ENCODE measurements at places on chromosomes 5 and 9.

DNA sequence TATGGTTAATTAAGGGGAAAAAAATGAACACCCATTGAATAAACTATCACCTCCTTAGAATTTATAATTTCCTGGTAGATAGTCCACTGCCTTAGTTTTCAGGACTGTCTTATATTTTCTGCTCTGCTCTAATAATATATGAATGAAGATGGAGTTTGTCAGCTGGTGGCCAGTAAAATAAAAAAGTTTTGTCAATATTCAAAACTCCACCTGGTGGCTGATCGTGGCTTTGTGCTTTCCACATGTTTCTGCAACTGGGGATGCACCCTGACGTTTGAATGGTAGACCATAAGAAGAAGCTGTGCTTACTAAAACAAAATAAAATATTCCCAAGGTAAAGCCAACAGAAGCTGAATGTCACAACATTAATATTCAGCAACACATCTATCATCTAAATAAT, 286.6 kb upstream of the IZUMO3 start:
- DNase-seq = no peak

DNA sequence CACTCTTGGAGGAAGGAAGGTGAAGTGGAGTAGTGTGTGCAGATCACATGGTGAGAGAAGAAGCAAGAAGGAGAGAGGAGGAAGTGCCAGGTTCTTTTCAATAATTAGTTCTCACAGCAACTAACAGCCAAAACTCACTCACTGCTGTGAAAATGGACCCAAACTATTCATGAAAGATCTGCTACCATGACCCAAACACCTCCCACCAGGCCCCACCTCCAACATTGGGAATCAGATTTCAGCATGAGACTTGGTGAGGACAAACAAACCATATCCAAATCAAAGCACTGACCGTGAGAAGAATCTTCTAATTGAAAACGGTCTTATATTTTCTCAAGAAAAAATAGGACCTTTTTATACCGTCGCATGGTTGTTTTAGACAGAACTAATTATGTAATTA, 468.7 kb upstream of the TYRP1 start:
- no peak for DNase-seq

GRCh38 chr5:96781031-96781971, 26.4 kb downstream of the ERAP1 start:
- DNase-seq = no peak

DNA sequence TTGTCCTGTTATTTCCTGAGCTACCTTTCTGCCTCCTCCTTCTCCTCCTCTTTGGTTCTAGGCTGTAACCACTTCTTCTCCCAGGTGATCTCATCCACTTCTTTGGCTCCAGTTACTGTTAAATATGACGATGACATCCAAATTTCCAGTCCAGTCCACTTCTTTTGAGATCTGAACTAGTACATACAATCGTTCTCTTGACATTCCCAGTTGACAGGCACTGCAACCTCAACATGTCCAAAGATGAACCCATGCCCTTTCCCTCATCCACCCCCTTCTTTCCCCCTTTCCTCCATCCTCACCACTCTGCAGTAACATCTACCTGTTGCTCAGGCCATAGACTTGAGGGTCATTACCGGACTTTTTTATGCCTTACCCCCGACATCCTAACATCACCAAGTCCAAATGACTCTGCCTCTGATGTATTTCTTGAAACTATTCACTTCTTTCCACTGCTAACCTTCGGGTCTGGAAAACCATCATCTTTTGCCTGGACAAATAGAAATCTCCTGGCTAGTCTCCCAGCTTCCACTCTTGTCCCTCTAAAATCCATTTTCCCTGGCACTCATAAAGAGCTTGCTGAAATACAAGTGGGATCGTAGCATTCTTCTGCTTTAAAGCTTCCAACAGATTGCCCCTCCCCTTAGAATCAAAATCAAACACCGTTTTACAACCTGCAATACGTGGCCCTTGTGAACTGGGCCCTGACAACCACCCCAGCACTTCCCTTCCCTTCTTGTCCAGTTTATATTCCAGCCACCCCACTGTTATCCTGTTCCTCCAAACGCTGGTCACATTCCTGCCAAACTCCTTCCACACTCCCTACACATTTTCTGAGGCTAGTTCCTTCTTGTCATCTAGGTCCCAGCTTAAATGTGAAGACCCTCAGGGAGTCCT, 31.5 kb downstream of the KLF9 start:
- DNase-seq = no peak

DNA sequence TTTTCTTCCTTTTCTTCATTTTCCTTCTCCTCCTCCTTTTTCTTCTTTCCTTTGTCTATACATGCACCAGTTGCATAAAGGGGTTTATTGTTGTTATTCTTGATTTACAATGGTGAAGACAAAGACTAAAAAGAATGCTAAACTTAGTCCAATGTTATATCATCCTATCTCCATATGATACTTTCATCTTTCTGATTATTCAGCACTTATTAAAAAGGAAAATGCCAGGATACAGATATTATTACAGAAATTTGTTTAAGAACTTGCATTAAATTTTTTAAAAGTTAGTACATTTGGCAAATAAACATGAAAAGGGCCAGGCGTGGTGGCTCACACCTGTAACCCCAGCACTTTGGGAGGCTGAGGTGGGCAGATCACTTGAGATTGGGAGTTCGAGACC, 1074.9 kb downstream of the EFNA5 start:
- no peak for DNase-seq

DNA sequence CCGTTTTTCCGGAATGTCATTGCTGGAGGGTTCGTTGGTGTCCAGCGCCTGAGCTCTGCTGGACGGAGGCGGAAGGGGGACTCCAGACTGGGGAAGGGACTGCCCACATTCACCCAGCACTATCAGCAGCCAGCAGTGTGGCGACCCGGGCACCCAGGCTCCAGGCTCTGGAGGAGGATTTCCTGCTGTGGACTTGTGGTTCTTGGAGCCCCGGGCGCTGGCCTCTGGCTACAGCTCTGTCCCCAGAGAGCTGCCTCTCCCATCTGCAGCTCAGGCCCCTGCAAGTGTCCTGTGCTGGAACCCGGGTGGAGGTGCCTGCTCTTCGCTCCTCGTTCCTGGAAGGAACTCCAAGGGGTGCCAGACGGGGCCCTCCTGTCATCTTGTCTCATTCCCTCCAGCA, 152.6 kb downstream of the RGS3 start:
- DNase-seq = no peak

- DNase-seq = no peak
Measured at GRCh38 chr5:171823269-171823668, 37.7 kb downstream of the SMIM23 start.

- DNase-seq = peak; percentile 69
Measured at GRCh38 chr5:179187229-179187678, 127.1 kb downstream of the ZNF354C start.

DNA sequence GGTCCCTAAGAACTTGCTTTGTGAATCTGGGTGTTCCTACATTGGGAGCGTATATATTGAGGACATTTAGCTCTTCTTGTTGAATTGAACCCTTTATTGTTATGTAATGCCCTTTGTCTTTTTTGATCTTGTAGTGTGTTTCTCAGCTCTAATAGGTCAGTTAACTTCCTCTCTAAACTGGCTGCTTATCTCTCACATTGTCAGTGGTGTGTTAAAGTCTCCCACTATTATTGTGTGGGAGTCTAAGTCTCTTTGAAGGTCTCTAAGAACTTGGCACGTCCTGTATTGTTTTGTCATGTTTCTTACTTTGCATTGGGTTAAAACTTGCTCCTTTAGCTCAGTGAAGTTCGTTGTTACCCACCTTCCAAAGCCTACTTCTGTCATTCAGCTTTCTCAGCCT, 36.2 kb downstream of the RIC1 start:
- no peak for DNase-seq

DNA sequence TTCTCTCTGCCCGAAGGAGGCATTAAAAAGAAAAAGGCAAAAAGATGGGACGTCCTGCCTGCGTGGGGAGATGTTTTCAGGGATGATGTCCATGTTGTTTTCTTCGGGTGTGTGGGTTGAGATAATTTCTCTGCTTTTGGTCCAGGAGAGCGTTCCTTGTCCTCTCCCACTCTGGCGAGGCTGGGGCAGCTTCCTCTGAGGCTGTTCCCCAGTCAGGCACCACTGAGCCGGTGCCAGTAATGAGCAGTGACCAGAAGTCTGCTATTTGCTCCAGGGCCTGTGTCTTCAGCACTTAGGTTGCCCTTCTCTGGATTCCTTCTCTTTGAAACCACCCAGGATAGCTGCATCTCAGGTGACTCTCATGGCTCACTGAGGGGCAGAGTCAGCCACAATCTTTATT, 71.5 kb downstream of the ACER2 start:
- DNase-seq = no peak

DNA sequence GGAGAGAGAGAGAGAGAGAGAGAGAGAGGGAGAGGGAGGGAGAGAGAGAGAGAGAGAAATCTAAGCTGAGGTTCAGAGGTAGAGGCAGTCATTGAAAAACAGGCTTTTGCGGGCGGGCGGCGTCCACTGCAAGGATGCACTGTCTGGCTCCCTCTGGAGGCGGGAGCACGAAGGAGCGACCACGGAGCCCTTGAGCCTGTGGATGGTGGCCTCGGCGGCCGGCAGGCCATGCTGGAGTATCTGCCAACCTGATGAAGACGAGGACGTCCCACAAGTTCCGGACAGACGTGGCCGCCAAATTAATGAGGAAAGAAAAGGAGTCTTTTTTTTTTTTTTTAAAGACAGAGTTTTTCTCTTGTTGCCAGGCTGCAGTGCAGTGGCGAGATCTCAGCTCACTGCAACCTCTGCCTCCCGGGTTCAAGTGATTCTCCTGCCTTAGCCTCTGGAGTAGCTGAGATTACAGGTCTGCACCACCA, 2.2 kb upstream of the CCDC125 start:
- DNase-seq = peak; percentile 87

- no peak for DNase-seq
Measured at GRCh38 chr9:134963546-134963945, 45.8 kb upstream of the FCN1 start.

- no peak for DNase-seq
Measured at GRCh38 chr5:174547814-174548213, 176.6 kb upstream of the MSX2 start.

DNA sequence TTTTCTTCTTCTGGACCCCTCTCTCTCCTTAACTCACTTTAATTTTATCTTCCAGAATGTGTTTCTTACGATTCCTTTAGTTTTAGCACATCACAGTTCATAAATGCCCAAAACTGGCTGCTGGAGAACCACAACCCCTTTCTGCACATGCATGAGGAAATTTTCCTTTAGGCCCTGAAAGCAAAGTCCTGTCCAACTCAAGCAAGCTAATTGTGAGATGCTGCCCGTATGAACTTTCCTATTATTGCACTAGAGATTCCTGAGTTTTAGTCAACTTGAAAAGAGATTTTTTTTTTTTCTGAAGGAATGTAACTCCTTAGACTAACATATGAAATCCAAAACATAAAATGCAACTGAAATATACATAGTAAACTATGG, 52.1 kb upstream of the DAB2 start:
- no peak for DNase-seq

- no peak for DNase-seq
Measured at GRCh38 chr9:72113056-72113455, 36.2 kb upstream of the GDA start.

DNA sequence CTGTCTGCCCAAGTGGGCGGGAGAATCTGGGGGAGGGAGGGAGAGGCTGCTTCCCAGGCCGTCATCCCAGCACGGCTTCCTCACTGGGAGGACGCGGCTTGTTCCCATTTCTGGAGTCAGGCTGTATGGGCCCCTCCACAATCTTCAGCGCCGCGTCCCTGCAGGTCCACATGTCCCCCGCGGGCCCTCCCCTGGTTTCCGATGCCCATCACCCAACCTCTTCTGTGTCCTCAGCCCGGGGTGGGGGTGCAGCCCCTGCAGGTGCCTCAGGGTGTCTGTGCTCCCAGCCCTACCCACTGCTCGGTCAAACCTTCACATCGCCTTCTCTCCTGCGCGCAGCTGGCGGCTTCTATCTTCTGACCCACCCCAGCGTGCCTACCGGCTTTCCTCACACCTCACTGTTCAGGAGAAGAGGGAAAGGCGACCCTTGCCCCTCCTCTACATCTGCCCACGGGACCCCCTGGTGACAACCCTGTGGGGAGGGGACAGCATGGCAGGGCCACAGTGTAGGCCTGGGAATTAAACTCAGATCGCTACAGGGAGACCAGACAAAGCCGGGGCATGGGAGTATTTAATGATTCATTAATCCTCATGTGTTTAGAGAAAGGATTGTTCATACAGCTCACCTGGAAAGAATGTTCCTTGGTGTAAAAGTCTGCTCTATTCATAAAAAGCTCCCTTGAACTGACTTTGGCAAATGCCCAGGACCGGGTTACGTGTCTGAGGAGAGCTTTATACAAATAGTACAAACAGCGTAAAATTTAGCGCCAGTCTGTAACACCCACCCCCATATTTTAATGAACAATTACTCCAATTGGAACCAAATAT, 145.1 kb downstream of the IRX1 start:
- no peak for DNase-seq

- DNase-seq = peak; percentile 53
Measured at GRCh38 chr5:36150676-36151433, 832 bp downstream of the LMBRD2 start.

GRCh38 chr9:136762915-136763648, 1.2 kb downstream of the LCN15 start:
- peak; percentile 96 for DNase-seq

DNA sequence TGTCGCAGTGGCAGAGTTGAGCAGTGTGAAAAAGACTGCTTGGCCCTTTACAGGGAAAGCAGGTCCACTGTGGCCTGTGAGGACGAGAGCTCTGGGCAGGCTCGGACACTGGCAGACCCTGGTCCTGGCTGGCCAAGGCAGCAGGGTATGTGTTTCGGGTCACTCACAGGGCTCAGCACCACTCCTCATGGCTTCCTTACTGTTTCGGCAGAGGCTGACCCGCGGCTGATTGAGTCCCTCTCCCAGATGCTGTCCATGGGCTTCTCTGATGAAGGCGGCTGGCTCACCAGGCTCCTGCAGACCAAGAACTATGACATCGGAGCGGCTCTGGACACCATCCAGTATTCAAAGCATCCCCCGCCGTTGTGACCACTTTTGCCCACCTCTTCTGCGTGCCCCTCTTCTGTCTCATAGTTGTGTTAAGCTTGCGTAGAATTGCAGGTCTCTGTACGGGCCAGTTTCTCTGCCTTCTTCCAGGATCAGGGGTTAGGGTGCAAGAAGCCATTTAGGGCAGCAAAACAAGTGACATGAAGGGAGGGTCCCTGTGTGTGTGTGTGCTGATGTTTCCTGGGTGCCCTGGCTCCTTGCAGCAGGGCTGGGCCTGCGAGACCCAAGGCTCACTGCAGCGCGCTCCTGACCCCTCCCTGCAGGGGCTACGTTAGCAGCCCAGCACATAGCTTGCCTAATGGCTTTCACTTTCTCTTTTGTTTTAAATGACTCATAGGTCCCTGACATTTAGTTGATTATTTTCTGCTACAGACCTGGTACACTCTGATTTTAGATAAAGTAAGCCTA, 15.7 kb downstream of the SQSTM1 start:
- no peak for DNase-seq

GRCh38 chr9:121992571-121993212, 100.4 kb downstream of the TTLL11 start:
- DNase-seq = peak; percentile 55

GRCh38 chr5:151094030-151094851, 13.4 kb upstream of the TNIP1 start:
- DNase-seq = no peak

Data from H9 (cell line).